ENCODE measurements at places on chromosomes 1 and 21.

DNA sequence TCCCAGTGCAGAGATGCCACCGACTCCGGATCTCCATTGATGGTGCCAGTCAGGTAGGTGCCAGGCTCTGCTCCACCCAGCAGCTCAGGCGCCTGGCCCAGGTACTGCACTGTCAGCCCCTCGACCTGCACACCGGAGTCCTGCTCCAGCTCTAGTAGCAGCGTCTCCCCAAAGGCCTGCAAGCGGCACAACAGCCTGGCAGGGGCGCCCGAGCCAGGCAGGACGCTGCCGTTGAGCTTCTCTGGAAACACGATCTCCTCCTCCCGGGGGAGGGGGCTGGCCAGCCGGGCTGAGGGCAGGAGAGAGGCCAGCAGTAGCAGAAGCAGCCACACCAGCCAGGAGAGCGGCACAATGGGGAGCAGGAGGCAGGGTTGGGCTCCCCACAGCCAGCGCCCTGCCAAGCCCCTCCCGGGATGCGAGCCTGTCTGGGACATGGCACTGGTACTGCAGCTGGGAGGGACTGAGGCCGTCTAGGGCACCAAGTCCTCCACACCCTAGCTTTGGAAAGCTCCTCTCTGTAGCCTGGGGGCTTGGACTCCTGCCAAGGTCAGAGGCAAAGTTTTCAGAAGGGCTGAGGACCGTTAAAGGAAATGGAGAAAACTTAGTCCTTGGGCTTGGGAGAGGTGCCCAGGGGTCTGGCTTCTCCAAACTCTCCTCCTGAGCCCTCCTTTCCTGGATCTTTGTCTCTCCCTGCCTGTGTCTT is 509 bp downstream of the ADAMTS4 start:
- no peak for DNase-seq

DNA sequence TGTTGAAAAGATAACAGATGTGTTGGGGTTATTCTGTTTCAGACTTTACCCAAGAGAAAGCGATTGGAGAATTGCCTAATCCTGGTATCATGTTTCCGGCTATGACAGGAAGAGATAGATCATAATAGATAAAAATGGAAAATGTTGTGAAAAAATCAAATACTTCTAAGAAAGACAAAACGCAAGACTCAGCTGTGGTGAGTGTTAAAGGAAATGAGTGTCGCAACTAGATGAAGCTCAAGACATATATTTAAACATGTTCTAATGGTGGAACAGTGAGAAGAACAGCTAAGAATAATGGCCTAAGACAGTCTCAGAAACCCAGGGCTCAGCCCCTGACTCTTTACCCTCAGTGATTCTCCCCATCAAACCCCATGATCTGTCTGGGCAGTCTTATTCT is 426.7 kb upstream of the RUNX1 start:
- DNase-seq: no peak

DNA sequence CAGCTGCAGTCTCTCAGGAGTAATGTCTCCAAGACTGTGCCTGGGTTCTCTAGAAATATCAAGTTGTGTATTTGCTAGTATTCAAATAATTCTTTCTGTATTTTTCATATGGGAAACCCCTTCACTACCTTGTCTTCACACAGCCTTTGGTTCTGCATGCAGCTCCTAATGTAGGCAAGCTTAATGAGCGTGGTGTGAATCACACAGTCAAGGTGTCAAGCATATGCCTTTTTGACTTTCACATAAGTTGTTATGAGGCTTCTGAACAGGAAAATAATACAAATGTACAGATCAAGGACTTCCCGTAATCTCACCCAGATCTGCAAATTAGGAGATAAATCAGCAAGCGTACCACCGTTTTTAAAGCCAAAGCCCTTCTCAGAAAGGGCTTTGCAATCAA is at the start of gene FCRL3:
Gene FCRL3, minus strand, starts transcription at position 38 of the 400 bp plus-strand sequence. CDS start 280 bp downstream, outside the sequence.
- no peak for DNase-seq

DNA sequence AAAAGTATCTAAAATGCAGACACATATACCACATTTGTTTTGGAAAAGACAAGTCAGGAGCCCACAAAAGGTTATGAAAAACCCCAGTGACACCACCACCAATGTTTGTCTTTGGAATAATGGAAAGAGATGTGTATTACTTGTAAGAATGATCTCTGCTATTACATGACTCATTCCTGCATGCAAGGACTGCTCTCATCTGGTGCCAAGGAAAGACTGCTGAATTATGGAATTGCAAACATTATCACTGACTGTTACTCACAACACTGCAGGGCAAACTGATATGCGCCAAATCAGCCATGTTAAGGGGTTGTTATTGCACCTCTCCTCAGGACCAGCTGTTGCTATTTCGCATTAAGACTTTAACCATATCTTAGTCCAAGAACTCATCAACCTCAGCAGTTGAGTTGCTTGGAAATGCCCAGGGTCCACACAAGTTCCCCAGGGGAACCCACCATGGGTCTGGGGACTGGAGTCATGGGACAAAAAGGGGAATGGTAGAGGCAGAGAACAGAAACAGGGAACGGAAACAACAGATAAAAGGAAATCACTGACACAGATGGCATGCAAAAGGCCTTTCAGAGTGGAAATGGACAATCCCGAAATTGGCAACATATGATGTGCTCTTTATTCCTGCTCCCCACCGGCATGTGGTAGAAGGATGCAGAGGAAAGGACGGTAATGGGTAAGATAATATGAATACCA is 34.4 kb downstream of the CAPZB start:
- no peak for DNase-seq

Measured in cerebellar nuclear complex (tissue), 1 donor.